ENCODE measurements at places on chromosomes 7 and 10. TPM values are rescaled to one million over a fixed set of nuclear protein-coding genes. Genes with fewer than 3 reads are reported as not detected.

PPP1R9A gene
- total RNA-seq, result not detected

DNA sequence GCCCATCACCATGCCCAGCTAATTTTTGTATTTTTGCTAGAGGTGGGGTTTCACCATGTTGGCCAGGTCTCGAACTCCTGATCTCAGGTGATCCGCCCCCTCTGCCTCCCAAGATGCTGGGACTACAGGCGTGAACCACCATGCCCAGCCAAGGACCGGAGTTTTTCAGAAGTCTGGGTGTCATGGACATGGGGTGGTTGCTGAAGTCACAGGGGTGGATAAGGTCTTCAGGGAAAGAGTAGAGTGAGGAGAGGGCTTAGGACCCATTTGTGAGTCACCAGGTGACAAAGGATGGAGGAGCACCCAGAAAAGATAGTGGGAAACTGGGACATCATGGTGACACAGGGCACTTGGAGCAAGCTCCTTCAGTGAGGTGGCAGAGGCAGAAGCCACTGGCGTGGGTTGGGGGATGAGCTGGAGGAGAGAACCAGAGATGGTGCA lies 2.8 kb upstream of the GPRIN2 start:
- DNase-seq, result no peak
- H3K27ac ChIP-seq, result no peak overlapping the region
- no peaks in the 10 kb centered on the region for H3K4me1 ChIP-seq
- H3K36me3 ChIP-seq, result no peaks in the 10 kb centered on the region

- no peaks in the 10 kb centered on the region for H3K36me3 ChIP-seq
- H3K4me1 ChIP-seq, result no peaks in the 10 kb centered on the region
- DNase-seq, result no peak
- H3K27me3 ChIP-seq, result no peaks in the 10 kb centered on the region
- H3K27ac ChIP-seq, result no peak overlapping the region
Observed at GRCh38 chr10:90041585-90041984, 340.2 kb downstream of the KIF20B start.

- no peaks in the 10 kb centered on the region for H3K27me3 ChIP-seq
- H3K4me3 ChIP-seq, result peak overlapping the region; percentile 72
- DNase-seq, result peak; percentile 41
- H3K36me3 ChIP-seq, result peaks cover 12% of the 10 kb centered on the region
- peak overlapping the region; percentile 90 for H3K27ac ChIP-seq
- H3K4me1 ChIP-seq, result peaks cover 5% of the 10 kb centered on the region
Observed at GRCh38 chr7:30596014-30596641, 1.4 kb downstream of the GARS1 start.

- no peaks in the 10 kb centered on the region for H3K27me3 ChIP-seq
- no peaks in the 10 kb centered on the region for H3K36me3 ChIP-seq
- DNase-seq, result peak; percentile 28
- peaks cover 2% of the 10 kb centered on the region for H3K4me1 ChIP-seq
Observed at GRCh38 chr7:40746841-40747556, 612.2 kb downstream of the SUGCT start.

ELAPOR2 gene
- total RNA-seq, result 1.3 TPM

Measured in IMR-90 (cell line).